ENCODE measurements at places on chromosomes 11 and 22.

GRCh38 chr11:124778281-124778680 lies 16.2 kb upstream of the ESAM start:
- DNase-seq, result no peak

- DNase-seq, result no peak
Observed at GRCh38 chr22:47056361-47056760, 293.9 kb downstream of the TBC1D22A start.

DNA sequence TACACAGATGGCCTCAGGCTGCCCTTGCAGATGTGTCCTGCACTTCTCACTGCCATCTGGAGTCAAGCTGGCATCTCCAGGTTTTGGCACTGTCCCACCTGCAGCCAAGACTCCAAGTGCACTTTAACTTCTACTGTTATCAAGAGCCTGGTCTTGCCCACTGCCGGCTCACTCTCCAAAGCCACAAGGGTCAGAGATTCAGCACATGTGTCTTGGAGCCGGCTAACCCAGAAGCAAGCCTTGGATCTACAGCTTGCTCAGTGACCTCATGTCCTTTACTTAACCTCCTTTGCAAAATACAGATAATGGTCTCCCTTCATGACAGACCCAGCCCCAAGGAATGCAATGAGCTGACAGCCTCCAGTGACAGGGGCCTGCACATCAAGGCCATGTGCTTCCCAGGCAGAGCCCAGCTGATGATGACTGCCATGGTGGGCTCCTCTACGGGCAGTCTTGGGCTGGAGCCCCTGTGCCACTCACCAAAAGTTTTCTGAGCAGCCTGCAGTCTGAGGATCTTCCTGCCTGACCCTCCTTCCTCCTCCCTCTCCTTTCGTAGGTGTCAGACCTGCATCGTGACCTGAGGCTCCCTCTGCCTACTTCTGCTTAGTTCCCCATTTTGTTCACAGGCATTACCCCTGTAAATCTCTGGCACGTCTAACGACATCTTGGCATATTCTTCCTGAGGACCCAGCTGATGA lies 9.0 kb downstream of the TP53AIP1 start:
- no peak for DNase-seq

- no peak for DNase-seq
Observed at GRCh38 chr11:130787092-130787616, 129.1 kb downstream of the SNX19 start.

GRCh38 chr11:68598816-68599653 lies 85.3 kb upstream of the GAL start:
- no peak for DNase-seq

- no peak for DNase-seq
Observed at GRCh38 chr22:37636186-37636948, 3.1 kb upstream of the SH3BP1 start.

DNA sequence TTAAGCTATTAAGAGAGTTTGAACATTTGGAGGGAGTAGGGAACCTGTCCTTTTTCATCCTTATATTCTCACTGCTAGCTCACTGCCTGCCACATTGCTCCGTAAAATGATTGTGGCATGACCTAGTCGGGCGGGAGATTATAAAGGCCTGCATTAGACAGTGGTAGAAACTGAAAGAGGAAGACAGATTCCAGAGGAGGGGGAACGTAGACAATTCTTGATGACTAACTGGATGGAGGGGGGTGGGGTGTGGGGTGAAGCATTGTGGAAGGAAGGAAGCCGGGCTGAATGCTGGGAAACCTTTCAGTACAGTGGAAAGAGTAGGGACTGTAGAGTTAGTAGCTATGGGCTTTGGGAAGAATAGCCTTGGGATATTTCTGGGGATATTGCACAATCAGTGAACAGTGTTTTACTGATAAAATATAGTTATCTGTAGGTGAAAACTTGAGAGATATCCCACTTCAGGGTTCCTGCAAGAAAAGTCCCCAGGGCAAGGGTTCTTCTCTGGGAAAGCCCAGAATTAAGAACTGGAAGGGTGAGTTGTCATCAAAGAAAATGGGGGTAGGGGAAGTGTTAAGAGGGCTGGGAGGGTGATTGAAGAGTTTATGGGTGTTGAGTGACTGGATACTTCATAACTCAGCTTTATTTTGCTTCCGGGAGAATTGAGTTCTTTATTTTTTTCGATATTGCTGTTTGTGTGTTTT lies 2.1 kb downstream of the MED15 start:
- no peak for DNase-seq

- DNase-seq, result no peak
Observed at GRCh38 chr22:35178446-35178845, 78.8 kb upstream of the HMGXB4 start.

GRCh38 chr11:17554487-17554886 lies 7.4 kb downstream of the OTOG start:
- no peak for DNase-seq

- no peak for DNase-seq
Observed at GRCh38 chr11:56522008-56522407, 21.0 kb downstream of the OR5M11 start.

- no peak for DNase-seq
Observed at GRCh38 chr11:27028561-27028965, 12.1 kb upstream of the BBOX1 start.

- no peak for DNase-seq
Observed at GRCh38 chr22:50483977-50484853, 2.4 kb upstream of the MIOX start.

DNA sequence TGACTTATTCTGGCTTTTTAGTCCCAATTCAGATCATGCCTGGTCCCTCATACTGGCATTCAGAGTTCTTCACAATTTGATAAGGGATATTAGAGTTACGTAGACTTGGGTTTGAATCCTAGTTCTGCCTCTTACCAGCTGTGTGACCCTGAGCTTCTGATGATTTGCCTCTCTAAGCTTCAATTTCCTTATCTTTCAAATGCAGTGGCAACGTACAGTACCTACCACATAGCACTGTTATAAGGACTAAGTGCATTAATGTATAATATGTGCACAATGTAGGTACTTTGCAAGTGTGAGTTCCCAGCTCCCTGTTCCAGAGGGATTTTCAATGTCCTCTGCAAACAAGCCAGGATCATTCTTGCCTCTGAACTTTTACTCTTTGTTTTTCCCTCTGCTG lies 7.3 kb downstream of the RHOG start:
- no peak for DNase-seq

DNA sequence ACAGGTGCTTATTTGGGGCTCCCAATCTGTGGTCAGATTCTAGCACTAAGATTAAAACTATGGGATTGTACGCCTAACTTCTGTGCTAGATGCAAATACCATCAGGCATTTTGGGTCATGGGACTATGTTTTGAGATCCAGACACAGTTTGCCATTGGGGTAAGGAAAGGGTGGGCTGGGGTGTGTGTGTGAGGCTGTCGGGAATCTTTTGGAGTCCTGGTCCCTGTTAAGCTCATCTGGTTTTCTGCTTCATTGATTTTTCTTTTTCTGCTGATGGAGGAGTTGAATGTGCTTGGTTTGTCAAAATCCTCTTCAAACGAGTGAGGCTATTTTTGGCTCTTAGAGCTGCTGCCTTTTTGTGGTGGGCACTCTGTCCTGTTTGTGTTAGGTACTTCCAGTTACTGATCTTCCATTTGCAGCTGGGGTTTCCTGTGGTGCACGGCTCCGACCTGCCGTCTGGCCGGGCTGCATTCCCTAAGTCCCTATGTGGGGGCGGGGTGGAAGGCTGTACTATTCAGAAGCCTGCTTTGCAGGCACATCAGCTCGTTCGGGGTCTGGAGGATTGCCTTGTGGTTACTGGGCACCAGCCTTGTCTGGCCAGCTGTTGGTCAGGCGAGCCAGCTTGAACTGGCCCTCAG lies 2.9 kb downstream of the BCR start:
- no peak for DNase-seq

DNA sequence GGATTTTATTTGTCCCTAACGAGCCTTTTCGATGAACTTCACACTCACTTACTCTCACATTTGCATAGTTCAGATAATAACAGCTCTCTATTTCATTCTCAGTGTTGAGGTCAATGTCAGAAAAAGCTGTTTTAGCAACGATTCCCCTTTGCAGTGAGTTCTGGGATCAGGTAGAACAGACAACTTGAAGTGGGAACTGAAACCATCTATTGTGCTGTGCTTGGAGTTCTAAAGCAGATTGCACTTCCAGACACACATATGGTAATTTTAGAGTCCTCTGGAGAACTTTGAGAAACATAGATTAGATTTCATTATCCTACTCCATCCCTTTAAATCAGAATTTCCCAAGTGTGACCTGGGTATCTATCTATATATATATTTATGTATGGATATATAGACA lies 124.6 kb upstream of the BLID start:
- no peak for DNase-seq

GRCh38 chr11:106917973-106918372 lies 100.3 kb downstream of the GUCY1A2 start:
- no peak for DNase-seq

DNA sequence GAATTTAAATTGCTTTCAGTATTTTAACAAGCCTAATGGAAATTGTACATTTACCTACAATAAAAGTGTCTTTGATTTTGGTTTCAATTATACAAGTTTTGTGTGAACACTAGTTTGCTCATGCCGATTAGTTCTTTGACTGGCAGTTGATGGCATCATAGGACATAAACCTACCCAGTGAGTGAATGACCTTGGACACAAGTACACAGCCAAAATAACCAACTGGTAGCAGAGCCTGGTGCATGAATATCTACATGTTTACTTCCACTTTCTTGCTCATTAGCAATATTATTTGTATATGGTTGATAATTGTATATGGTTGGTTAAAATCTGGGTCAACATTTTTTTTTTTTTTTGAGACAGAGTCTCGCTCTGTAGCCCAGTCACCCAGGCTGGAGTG lies 37.8 kb downstream of the STIM1 start:
- no peak for DNase-seq

GRCh38 chr11:69598147-69598546 lies 42.8 kb upstream of the CCND1 start:
- DNase-seq, result no peak

GRCh38 chr11:35007277-35007676 lies 90.9 kb downstream of the PDHX start:
- no peak for DNase-seq

GRCh38 chr11:2662024-2662312 lies 37.8 kb downstream of the KCNQ1OT1 start:
- no peak for DNase-seq

- no peak for DNase-seq
Observed at GRCh38 chr11:121613724-121614123, 161.0 kb upstream of the SORL1-AS1 start.

GRCh38 chr11:94638301-94638901 lies 71.2 kb downstream of the PIWIL4 start:
- no peak for DNase-seq

GRCh38 chr11:95989076-95989605 lies 65.2 kb upstream of the MTMR2 start:
- DNase-seq, result no peak

GRCh38 chr22:28994522-28994921 lies 67.1 kb downstream of the C22orf31 start:
- no peak for DNase-seq

- peak; percentile 87 for DNase-seq
Observed at GRCh38 chr11:64226507-64227051, 505 bp downstream of the NUDT22 start.

- no peak for DNase-seq
Observed at GRCh38 chr11:112292785-112293407, 32.2 kb upstream of the PLET1 start.

- no peak for DNase-seq
Observed at GRCh38 chr22:49392247-49392646, 435.4 kb downstream of the BRD1 start.

GRCh38 chr22:29002603-29003002 lies 59.0 kb downstream of the C22orf31 start:
- no peak for DNase-seq

- DNase-seq, result peak; percentile 69
Observed at GRCh38 chr11:65593518-65594414, 1.8 kb downstream of the KCNK7 start.

DNA sequence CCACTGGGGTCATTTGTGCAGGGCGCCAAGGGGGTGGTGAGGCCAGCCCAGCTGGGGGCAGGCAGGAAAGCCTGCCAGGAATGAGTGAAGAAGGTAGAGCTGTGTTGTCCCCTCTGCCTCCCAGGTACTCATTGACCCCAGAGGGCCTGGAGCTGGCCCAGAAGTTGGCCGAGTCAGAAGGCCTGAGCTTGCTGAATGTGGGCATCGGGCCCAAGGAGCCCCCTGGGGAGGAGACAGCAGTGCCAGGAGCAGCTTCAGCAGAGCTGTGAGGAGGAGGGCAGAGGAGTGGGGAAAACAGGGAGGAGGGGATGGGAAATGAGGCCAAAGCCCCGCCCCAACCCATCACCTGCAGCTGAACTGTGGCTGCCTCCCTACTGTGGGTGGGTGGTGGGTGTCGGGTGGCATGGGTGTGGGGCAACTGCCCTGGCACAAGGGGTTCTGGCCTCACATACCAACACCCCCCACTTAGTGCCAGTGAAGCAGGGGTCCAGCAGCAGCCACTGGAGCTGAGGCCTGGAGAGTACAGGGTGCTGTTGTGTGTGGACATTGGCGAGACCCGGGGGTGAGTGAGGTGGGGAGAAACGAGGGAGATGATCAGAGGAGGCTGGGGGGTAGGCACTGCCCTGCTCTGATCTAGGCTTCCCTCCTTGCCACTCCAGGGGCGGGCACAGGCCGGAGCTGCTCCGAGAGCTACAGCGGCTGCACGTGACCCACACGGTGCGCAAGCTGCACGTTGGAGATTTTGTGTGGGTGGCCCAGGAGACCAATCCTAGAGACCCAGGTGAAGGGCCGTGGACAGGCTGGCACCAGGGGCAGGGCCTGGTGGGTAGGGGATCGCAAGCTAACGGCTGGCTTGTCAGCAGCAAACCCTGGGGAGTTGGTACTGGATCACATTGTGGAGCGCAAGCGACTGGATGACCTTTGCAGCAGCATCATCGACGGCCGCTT lies 3.0 kb downstream of the MUS81 start:
- DNase-seq, result peak; percentile 62

GRCh38 chr11:18471995-18472394 lies 16.3 kb downstream of the LDHAL6A start:
- DNase-seq, result no peak

- DNase-seq, result no peak
Observed at GRCh38 chr11:46105134-46105628, 16.1 kb downstream of the PHF21A start.

GRCh38 chr11:96365493-96365892 lies 22.5 kb upstream of the MAML2 start:
- no peak for DNase-seq

DNA sequence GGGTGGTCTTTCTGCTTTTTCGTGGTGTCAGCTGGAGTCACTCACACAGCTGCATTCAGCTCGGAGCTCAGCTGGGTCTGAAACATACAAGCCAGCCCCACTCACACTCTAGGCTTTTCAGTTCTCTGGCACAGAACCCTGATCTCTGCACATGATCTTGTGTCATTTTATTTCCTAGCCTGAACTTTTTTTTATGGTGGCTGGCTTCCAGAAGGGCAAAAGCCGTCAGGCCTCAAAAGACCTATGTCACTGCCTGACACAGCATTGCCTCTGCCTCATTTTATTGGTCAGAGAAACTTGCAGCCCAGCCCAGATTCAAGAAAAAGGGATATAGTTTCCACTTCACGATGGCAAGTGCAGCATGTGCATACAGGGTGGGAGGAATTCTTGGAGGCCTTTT lies 117.8 kb downstream of the NTM start:
- no peak for DNase-seq

All from Right ventricle myocardium inferior (tissue), 1 donor.